ENCODE measurements at places on chromosomes 1 and 21. TPM values are rescaled to one million over a fixed set of nuclear protein-coding genes. Genes with fewer than 3 reads are reported as not detected.

The EPHA10 gene
- polyA plus RNA-seq = not detected

The FNDC5 gene
- not detected for polyA plus RNA-seq

The OR2T11 gene
- not detected for polyA plus RNA-seq

The C4BPA gene
- not detected for polyA plus RNA-seq

The CCDC185 gene
- polyA plus RNA-seq = not detected

All from naive thymus-derived CD4-positive, alpha-beta T cell (primary cell).